ENCODE measurements at places on chromosomes 2 and 18. TPM values are rescaled to one million over a fixed set of nuclear protein-coding genes. Genes with fewer than 3 reads are reported as not detected.

MAP3K19 gene
- not detected for total RNA-seq

SF3B6 gene
- 130 TPM for total RNA-seq

LIMS3 gene
- 4.5 TPM for total RNA-seq

CENPO gene
- total RNA-seq = 56.1 TPM

Data from LHCN-M2 (cell line).